ENCODE measurements at places on chromosomes 2 and 18. TPM values are rescaled to one million over a fixed set of nuclear protein-coding genes. Genes with fewer than 3 reads are reported as not detected.

Gene SERPINB4
- not detected for total RNA-seq

Gene DES
- total RNA-seq = not detected

Gene UNC80
- total RNA-seq = not detected

Gene POU3F3
- not detected for total RNA-seq

Gene LMAN1
- 79.1 TPM for total RNA-seq

Gene CRYGB
- not detected for total RNA-seq

Gene GBX2
- not detected for total RNA-seq

Gene RAB11FIP5
- 8.7 TPM for total RNA-seq

Gene VWC2L
- total RNA-seq = not detected

Gene NAT8
- total RNA-seq = 1.9 TPM

Gene BCL11A
- total RNA-seq = not detected

Gene NPAS2
- total RNA-seq = 14.8 TPM

Gene REG1B
- not detected for total RNA-seq

Gene CHST9
- 7.5 TPM for total RNA-seq

Gene STPG4
- total RNA-seq = 0.15 TPM

Gene ALPG
- total RNA-seq = not detected

Gene KYNU
- total RNA-seq = 68.6 TPM

Measured in HepG2 (cell line).